Stimulated activated CD4-positive, alpha-beta T cell treated with anti-CD3 and anti-CD28 coated beads, TNF-alpha, amount 100 ng/mL, for 48 hours (primary cell): ENCODE measurements at places on chromosomes 5 and 9.
A peak's percentile ranks its signal among the peaks of the same experiment; 100 is the strongest.

DNA sequence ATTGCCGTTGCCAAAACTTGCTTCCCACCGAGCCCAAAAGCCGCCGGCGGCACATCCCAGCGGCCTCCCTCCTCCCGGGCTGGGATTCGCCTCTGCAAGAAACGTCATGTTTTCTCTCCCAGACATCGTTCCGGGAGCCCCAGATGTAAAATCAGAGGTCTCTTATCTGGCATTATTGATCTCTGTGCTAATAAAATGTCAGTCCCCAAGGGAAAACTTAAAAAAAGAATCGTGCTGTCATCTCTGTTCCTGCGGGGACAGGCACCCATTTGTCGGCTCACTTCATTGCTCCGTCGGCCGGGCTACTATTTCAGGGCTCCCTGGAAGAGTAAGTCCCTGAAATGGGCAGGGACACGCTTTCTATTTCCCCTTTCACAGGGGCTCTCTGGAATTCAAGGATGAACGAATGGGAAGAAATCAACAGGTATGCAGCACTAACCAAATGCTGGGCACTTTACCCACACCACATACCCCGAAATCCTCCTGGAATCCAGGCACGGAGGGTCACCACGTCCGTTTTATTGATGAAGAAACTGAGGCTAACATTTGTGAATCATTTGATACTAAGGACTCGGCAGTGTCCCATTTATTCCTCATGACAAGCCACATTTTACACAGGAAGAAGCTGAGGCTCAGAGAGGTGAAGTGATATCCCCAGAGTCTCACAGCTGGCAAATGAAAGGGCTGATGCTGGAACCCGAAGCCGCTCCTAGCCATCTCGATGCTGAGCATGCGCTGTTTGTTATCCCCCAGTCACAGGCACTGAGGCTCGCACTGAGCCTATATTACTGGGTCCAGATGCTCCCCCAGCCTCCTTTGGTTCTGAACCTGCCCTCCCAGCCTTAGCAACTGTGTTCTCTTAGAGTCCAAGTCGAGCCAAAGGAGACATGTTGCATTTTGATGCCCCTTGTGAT lies 35.7 kb upstream of the MSX2 start:
- no peak for DNase-seq

GRCh38 chr5:159975462-159976019 lies 33.4 kb upstream of the TTC1 start:
- no peak for DNase-seq

- DNase-seq: no peak
Measured at GRCh38 chr9:130268521-130269211, 3.1 kb downstream of the HMCN2 start.

GRCh38 chr5:80129146-80129545 lies 94.0 kb downstream of the THBS4 start:
- DNase-seq: no peak

GRCh38 chr9:104090578-104090977 lies 3.5 kb upstream of the SMC2 start:
- DNase-seq: no peak

- no peak for DNase-seq
Measured at GRCh38 chr5:77683171-77683732, 44.7 kb upstream of the OTP start.

DNA sequence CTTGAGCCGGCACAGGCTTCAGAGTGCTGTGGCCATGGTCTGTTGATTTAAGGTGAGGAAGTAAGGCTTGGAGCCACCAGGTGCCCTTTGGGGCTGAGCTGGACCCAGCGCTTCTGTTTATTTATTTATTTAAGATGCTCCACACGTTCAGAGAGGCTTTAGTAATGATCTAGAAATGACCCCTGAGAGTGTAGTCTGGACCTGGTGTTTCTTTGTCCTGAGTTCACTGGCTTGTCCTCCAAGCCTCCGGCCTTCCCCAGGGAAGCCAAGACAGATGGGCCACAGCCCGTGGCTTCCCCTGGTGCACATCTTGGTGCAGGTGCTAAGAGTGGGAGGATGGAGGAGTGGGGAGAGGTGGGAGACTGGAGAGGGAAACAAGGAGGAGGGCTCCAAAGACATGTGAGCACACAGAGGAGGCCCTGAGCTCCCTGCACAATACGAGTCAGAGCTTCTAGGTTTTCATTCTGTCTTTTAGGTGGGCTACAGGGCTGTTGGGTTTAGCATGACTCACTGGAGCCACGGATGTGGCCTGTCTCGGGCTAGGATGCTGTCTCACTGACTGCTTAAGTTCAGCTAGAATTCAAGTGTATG lies 56.9 kb downstream of the AHRR start:
- no peak for DNase-seq

- DNase-seq: no peak
Measured at GRCh38 chr5:16507716-16508115, 42.1 kb upstream of the ZNF622 start.

DNA sequence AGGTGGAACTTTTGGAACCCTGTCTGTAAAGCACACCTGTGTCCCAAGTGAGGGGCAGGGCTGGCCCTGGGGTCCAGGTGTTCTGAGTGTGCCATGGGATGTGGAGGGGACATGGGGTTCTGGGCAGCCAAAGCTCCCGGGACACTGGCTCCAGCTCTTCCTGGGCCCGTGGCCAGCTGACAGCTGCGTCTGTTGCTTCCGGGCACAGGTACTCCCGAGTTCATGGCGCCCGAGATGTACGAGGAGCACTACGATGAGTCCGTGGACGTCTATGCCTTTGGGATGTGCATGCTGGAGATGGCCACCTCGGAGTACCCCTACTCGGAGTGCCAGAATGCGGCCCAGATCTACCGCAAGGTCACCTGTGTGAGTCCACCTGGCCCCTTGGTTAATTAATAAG lies 50.7 kb downstream of the WNK2 start:
- DNase-seq: no peak

DNA sequence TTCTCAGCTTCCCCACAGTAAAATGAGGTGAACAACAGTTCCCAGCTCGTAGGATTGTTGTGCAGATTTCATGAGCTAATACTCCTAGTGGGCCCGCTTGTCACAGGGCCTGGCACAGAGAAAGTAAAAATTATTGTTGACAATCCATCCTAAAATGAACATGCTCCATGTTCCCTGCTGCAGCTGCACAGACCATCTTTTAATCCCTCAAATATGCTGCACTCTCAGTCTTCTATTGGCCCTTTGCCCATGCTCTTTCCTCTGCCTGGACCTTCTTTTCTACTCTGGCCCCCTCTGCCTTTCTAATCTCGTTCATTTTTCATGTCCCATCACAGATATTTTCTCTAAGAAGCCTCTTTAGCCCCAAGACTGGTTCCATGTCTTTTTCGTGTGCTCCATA lies 117.7 kb upstream of the NR3C1 start:
- no peak for DNase-seq

GRCh38 chr9:132849185-132849706 lies 28.8 kb downstream of the AK8 start:
- no peak for DNase-seq

GRCh38 chr9:81625969-81626368 lies 63.4 kb downstream of the TLE1 start:
- DNase-seq: no peak

GRCh38 chr5:113548396-113548795 lies 34.9 kb downstream of the YTHDC2 start:
- DNase-seq: no peak

GRCh38 chr9:107340920-107341632 lies 58.0 kb downstream of the RAD23B start:
- peak; percentile 76 for DNase-seq

- DNase-seq: no peak
Measured at GRCh38 chr9:130854092-130854491, 19.0 kb downstream of the ABL1 start.
